ENCODE measurements at places on chromosomes 4 and X.
A peak's percentile ranks its signal among the peaks of the same experiment; 100 is the strongest.

DNA sequence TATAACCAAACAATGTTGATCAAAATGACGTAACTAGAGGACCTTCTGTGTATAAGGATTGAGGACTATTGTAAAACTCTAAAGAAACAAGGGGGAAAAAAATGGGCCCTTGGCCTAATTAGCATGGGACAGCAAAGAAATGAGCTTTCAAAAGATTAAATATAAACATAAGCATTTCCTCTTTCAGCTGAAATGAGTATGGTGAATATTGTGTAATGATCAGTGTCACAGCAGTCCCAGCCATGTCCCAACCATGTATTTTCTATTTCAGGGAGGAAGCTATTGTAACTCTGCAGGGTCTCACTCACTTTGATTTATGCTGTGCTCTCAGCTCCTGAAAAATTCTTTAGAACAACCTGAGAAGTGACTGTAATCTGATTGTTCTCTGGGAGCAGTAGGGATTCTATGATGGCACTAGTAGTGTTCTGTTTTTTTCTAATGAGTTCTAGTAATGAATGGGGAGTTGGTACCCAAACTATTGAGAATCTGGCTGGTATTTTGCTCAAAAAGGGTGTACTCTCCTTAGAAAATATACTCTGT is 25.8 kb downstream of the ANXA10 start:
- DNase-seq, result no peak

DNA sequence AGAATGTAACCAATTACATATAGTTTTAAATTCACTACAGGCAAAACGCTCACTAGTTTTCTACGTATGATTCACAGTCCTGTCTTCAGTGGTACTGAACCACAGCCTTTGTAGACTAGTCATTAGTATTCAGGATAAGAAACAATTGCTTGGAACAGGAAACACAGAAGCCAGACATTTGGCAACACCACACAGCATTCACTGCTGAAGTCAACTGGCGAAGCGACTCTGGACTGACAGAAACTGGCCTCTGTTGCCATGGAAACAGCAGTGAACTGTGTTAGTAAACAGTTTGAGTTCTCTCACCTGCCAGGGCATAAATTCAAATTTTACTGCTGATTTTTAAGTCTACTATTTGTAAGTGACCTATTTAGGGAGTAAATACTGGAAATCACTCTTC is 57.6 kb downstream of the MAPK10 start:
- DNase-seq, result no peak

DNA sequence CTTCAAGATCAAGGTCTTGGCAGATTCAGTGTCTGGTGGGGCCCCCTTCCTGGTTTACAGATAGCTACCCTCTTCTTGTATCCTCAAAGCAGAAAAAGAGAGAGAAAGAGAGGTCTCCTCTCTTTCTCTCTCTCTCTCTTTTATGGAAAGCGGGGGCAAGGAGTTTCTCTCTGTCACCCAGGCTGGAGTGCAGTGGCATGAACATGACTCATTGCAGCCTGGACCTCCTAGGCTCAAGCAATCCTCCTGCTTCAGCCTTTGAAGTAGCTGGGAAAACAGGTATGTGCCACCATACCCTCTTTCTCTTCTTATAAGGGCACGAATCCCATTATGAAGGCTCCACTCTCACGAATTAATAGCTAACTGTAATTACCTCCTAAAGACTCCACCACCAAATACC is 20.2 kb downstream of the RAB9B start:
- no peak for DNase-seq

DNA sequence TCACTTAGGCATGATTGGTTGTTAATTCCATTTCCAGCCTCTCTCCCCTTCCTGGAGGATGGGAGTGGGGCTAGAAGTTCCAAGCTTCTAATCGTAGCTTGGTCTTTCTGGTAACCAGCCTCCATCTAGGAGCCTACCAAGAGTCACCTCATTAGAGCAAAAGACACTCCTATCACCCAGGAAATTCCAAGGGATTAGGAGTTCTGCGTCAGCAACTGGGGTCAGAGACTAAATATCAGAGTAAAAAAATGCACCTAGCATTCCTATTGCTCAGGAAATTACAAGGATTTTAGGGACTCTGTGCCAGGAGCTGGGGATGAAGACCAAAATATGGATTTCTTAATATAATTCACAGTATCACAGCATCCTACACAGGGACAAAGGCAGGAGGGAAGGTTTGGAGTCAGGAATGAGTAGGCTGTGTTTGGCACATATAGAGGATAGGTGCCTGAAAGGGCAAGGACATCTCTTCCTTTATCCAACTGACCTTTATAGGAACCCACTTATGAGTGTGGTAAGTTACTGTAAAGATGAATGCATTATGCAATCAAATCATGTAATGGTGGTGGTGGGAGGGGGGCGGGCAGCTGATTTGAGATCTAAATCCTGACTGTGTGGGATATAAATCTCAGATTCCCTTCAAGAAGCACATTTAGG is 30.5 kb upstream of the LIMCH1 start:
- DNase-seq, result no peak

GRCh38 chr4:144350706-144351105 is 210.2 kb upstream of the GYPA start:
- DNase-seq, result no peak

DNA sequence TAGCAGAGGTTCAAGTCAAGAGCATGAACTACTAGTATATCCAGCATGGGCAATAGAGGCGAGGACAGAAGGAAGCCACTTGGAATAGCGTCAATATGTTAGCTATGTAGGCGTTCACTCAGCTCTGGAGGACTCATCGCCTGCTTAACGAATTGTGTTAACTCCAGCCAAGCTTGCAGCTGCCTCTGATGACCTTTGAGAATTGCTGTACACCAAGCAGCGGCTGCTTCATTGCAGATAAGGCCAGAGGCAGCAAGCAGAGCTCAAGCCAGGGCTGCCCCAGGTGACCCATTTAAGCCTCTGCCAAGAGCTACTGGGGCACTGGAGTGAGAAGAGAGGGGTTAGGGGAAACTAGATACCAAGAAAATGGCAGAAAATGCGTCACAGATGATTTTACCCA is 160.2 kb upstream of the IGFBP7 start:
- no peak for DNase-seq

GRCh38 chr4:63937961-63938360 is 471.3 kb downstream of the TECRL start:
- DNase-seq, result no peak

GRCh38 chrX:1212532-1212931 is at the start of gene CRLF2:
CRLF2 (minus strand) TSS chrX:1212649; CDS start chrX:1212634, 15 bp downstream.
- DNase-seq, result peak; percentile 26

DNA sequence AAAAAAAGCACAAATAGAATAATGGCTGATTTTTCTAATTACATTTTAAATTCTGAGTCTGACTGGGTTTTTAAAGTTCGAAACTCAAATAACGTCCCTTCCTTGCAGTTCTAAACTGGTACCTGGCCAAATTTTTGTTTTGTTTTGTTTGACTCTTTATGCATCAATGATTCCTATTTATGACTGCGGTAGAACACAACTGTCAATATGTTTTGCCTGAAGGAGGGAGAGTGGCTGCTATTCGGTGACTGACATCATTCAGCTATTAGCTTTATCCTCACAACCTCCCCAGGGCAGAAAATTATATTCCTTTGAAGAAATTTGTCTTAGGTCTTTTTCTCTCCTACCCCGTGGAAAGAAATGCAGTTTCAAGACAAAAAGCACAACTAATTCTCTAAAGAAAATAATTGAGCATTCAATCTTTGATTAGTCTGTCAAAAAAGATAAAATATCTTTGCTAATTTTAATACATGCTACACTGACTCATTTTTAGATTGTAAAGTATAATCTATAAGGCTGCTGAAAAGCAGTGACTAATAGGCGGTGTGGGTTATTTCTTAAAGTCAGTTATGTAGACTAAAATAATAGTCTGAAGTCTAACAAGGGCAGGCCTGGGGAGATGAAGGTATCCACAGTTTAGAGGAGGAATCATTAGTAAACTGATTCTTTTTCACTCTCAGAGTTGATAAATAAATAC is 61.9 kb downstream of the TMEM150C start:
- no peak for DNase-seq

GRCh38 chrX:85963736-85964135 is 83.6 kb downstream of the CHM start:
- no peak for DNase-seq

DNA sequence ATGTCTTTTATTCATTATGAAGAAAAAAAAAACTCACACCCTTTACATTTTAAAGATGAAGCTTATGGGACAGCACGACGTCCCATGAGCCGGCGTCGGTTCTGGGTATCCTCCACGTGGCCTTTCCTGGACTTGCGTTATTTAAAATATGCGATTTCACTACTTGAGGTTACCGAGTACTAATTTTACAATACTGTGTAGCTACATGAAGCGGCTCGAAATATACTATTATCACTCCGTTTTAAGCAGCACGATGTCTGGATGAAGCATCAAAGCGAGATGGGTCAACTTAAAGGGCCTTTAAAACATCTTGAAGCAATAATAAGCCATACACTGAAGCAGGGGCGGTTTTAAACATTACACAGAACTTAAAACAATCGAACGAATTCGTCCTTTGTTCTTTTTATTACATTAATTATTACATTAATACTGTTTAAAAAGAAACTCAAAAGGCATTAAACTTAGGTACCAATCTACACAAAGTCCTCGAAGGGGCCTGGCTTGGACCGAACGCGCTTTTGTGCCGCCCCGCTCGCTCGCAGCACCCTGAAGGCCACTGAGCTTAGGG is 1.4 kb upstream of the KLF3 start:
- no peak for DNase-seq

- no peak for DNase-seq
Measured at GRCh38 chr4:52358883-52359321, 300.2 kb downstream of the USP46 start.

GRCh38 chr4:153114771-153115321 is 89.4 kb upstream of the TRIM2 start:
- no peak for DNase-seq
